H4 (cell line): ENCODE measurements at places on chromosomes 5 and 9.

DNA sequence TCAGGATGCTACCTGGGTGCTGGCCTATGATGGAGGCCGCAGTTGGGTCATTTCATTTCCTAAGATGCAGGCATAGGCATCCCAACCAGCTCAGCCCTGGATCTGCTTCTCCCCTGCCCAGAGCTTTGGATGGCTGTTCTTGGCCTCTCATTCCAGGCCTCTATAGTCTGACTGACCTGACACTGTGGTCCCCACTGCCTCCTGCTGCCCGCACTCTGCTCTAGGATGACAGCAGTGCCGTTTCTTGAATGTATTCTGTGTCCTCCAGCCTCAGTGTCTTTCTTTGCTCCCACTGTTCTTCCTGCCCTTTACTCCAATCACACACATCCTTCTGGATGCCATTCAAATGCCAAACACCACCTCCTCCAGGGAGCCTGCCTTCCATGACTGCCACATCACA is 235.7 kb downstream of the HSPA4 start:
- DNase-seq, result peak; percentile 47

GRCh38 chr9:76717176-76717575 is 47.1 kb upstream of the PCA3 start:
- no peak for DNase-seq

- no peak for DNase-seq
Observed at GRCh38 chr9:130054325-130054786, 650 bp downstream of the GPR107 start.

- no peak for DNase-seq
Observed at GRCh38 chr5:6359555-6360322, 18.6 kb downstream of the MED10 start.

DNA sequence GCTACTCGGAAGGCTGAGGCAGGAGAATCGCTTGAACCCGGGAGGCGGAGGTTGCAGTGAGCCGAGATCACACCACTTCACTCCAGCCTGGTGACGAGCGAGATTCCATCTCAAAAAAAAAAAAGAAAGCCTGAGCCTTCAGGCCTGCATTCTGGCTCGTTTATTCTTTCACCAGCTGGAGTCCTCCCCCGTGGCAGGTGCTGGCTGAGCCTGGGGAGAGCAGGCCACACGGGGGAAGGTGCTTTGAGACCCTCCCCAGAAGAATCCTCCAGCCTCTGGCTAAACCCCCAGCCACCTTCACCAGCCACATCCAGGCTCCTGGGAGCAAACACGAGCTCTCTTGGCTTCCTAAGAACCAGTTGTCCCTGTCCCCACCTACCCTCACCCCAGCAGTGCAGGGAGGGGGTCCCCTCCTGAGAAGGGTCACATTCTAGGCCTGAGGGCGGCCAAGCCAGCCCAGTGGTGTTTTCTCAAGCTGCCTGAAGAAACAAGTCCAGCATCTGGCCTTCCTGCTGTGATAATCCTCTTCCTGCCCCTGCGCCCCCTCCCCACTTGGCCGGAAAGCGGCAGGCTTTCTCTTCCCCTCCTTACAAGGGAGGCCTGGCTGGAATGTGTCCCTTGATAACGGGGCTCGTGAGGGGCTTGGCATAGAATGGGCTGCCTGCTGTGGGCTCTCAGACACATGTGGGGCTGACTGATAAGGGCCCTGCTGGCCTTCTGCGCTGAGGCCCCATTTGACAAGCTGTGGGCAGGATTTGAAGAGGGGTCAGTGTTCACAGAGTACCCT is 41.5 kb downstream of the PLPP7 start:
- no peak for DNase-seq

GRCh38 chr9:98971168-98971914 is 27.6 kb downstream of the COL15A1 start:
- DNase-seq, result peak; percentile 78

GRCh38 chr5:61824396-61824795 is 481.6 kb upstream of the KIF2A start:
- no peak for DNase-seq

DNA sequence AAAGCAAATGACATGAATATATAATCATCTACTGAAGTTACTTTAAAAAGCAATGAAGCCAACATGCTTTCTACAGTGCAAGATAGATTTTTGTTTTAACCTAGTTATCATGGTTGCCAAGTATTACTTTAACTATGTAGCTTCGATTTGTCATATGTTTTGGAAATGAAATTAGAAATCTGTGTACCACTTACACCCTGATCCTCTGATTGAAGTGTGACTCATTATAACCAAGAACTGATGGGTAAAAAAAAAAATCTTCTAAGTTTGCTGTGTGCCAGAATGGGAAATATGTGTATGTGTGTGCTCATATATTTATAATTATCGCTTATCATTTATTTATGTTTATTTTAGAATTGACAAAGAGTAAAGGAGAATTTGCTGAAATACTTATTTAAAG is 9.1 kb upstream of the CDC42SE2 start:
- DNase-seq, result no peak

- DNase-seq, result no peak
Observed at GRCh38 chr5:133489632-133490031, 122.7 kb downstream of the FSTL4 start.

GRCh38 chr9:14080959-14081542 is 232.9 kb downstream of the NFIB start:
- DNase-seq, result peak; percentile 87
